Stimulated activated CD4-positive, alpha-beta T cell treated with anti-CD3 and anti-CD28 coated beads, Interleukin-1b, Interleukin-23, amount 100 ng/mL, for 48 hours (primary cell): ENCODE measurements at places on chromosomes 3 and 15.

DNA sequence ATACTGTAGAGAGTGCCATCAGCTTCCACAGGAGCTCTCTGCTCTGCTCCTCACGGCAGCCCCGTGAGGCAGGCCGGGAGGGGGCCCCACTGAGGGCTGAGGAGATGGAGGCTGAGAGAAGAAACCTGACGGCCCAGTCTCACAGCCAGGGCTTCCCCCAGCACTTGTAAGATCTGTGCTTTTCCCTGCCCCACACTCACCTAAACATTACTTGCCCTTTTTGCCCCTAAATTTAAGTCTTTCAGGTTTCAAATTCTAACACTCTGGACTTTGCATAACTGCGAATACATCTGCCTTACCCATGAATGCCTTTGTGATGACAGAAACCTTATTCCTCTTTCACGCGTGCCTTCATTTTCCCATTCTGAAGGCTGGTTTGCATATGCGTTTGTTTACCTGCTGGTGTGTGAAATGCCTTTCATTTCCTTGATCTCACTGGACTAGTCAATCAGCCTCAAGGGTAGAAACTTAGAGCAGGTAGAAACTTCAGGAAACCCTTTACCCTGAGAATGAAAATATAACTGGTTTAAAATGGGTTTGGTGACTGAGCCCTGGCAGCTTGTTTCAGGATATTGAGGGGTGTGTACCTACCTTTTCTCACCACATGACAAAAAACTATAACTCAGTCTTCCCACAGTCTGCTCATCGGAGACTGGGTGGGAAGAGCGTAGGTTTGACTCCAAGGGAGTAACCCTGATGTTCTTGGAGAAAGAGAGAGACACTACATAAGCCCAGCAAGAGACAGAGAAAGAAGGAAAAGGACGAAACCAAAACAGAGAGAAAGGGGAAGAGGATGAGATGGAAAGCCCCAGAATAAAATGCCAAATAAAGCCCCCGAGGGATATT lies 20.1 kb downstream of the SLC12A8 start:
- DNase-seq: no peak

DNA sequence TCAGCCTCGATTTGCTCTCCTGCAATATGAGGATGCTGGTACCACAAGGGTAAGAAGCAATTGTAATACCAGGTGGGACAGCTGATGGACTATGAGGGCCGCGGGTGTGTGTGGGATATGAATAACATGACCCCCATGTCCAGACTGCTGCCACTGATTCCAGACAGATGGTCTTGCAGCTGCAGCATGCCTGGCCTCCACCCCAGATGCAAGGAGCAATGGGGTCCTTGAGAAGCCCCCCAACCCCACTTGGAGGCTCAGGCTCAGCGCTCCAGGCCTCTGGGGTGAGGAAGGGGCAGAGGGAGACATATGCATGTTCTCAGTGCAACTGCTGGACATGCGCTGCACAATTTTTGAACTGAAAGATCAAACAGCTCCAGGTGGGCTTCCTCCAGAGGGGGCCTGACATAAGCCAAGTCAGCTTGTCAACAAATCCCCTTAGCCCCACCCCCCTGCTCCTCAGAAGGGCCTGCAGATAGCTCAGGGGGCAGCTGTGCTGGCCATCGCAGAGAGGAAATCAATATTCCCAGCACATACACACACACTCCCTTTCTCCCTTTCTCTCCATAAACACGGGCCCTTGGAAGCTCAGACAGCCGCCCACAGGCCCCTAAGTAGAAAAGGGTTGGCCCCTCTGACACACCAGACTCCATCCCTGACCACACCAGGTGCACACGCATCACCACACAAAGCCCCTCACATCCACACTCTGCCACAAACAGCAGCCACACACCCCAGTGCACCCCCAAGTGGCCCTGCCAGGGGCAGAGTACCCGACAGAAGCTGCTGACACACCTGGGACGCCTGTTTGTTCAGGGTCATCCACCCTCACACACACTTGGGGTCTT lies 107.0 kb downstream of the IQSEC1 start:
- DNase-seq: no peak

DNA sequence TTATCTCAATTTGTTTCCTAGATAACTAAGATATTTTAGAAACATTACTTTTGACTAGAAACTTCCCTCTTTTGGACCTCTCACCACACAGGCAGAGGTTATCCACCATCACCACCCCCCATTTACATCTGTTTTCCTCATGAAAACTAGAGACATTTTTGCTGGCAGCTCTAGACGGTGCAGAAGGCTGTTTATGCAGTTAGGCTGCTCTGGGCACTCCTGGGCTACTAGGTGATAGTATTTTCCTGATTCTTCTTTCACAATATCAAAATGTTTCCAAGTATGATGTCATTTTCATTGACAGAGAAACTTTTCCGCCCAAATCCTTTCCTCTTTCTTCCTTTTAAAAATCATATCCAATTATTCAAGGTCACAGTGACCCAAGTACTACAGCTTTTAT lies 67.1 kb downstream of the PLOD2 start:
- DNase-seq: no peak

- DNase-seq: no peak
Observed at GRCh38 chr3:59904296-59904695, 854.5 kb upstream of the CFAP20DC start.

- DNase-seq: no peak
Observed at GRCh38 chr3:141235661-141236171, 4.1 kb downstream of the PXYLP1 start.

GRCh38 chr15:57288926-57289580 lies 87.3 kb upstream of the CGNL1 start:
- no peak for DNase-seq

DNA sequence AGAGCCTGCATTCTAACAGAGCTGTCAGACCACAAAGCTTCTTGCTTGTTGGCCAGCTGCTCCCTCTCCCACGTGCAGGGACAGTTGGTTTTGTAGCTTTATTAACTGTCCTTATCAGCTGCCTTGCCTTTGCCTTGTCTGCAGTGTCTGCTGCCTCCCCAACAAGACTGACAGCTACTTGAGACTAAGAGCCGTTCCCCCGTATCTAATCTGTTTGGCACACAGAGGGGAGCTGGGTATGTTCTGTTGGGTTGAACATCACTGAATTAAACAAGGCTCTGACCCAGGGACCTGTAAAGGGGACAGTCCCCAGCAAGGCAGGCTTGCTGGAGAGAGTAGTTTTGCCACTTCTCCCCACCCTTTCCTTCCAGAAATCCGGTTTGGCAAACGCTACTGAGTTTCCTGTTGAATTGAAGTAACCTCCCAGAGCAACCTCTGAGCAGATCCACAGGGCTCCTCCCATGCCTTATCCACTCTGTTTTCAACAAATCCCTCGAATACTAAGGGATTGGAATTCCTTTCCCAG lies 116.1 kb downstream of the ANP32A start:
- no peak for DNase-seq

- no peak for DNase-seq
Observed at GRCh38 chr3:94099311-94099710, 36.5 kb downstream of the NSUN3 start.

- no peak for DNase-seq
Observed at GRCh38 chr15:66936109-66936860, 129.1 kb upstream of the SMAD3 start.

DNA sequence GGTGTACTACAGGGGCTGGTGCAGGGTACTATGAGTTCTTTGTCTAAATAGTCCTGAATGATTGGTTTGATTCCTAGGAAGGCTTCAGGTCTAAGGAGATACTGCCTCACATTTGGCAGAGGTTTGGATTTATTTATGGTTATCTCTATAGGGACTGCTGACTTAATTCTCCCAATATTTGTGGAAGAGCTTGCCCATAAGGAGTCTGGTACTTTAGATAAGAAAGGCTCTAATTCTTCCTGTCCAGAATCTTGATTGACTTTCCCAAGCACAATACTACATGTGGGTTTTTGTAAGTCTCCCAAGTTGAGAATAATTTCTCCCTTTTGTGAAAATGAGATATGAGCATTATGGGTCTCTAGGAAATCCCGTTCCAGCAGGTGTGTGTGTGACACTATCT lies 36.7 kb upstream of the AP4E1 start:
- no peak for DNase-seq

DNA sequence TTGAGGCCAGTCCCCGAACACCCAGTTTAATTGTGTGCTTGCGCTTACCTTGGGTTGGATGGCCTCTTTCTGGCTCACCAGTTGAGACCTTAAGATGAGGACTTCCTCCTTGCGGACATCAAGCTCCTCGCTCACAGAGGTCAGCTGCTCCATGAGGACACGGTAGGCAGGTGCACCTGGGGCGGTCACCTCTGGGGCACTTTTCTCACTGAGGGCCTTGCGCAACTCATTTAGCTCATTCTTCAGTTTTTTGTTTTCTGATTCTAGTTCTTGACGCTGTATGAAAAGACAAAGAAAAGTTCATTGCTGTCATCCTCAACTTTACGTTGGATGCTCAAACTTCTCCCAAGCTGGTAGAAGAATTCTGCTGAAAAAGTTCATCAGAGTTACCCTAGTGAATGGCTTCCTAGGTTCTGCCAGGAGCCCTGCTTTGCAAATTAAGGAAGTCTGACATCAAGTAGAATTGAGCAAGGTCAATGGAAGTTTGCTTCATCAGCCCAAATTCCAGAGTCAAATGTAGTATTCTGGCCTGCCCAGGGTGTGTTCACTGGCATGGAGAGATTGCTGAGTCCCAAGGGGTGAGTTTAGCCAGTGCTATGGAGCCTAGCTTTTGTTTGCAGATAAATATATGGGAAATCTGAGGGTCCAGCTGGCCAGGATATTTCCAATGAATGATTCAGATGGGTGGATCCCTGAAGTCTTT lies 55.8 kb upstream of the MYO5C start:
- DNase-seq: no peak

DNA sequence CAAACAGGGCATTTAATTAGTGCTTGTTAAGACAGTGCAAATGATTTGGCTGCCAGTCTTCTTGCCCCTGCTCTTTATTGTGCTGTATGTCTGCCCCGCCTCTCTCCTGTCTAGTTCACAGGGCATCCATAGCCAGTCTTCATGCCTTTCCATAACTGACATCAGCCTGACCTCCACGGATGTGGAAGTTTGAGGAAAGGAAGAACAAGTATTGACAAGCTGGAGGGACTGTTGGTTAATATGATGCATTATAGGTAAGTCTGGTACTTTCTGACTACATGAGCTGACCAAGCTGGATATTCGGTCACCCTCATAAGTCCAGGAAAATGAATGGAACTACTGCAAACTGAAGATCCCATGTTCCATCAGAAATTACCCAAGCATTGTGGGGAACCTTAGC lies 325.9 kb downstream of the TIGIT start:
- no peak for DNase-seq

GRCh38 chr3:12681943-12682390 lies 18.1 kb upstream of the RAF1 start:
- no peak for DNase-seq

DNA sequence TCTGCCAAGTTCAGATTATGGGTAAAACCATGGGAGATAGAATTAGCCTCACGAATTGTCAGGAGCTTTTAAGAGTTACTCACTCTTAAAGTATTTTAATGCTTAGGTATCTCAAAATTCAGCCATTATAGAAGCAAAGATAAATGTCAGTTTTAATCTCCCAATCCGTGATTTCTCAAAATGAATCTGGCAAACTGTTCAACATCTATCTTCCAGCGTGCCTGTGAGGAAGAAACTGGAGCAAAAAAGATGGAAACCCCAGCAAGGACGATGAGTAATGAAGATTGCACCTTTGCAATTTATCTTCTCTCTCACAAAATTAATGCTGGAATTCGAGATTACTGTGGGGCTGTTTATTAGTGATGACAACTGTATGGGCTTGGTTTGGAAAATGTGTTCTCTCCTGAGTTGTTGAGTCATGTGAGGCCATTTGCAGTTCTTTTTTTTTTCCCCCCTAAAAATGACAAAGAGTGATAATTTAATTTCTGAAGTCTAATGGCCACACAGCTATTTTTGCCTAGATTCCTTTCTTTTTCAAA lies 70.5 kb downstream of the PYDC2 start:
- no peak for DNase-seq
